ENCODE measurements at places on chromosomes 1 and 21.

DNA sequence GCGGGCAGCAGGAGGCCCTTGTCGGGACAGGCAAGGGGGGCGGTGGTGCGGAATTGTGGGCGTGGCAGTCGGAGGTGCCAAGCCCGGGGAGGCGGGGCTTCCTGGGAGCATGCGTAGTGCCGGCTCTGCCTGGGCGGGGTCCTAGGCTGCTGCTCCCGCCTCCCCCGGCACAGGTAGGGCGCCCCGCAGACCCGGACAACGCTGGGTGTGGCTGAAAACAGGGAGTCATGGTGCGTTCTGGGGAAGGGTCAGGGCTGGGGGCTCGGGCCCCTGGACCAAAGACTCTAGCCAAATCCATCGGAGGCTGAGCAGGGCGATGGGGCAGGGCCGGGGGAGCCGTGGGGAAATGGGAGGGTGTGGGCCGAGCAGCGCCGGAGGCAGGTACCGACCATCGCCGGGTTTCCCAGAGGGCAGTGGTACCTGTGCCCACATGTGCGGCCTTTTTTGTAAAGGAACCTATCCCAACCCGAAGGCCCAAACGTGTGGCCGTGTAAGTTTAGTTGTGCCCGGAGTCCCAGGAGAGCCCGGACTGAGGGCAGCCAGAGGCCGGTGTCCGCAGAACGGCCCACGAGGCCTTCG is 231.9 kb downstream of the SDCCAG8 start:
- no peak for DNase-seq

DNA sequence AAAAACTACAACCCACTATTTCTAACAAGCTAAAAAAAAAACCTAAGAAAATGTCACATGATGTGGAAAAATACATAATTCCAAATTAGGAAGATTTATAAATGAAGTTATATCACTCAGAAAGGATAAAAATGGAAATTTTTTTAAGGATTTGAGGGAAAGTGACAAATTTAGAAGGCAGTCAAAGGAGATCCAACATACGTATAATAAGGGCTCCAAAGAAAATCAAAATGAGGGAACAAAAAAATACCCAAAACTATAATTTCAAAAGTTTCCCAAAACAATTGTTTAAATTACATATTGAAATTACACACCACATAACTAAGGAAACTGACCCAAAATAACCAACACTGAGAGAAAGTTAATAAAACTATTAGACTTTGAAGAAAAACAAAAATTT is 381.1 kb upstream of the KAZN start:
- DNase-seq: no peak

GRCh38 chr1:239550178-239550577 is 163.8 kb downstream of the CHRM3 start:
- DNase-seq: no peak

- DNase-seq: no peak
Observed at GRCh38 chr1:201176940-201177339, 13.7 kb upstream of the IGFN1 start.

DNA sequence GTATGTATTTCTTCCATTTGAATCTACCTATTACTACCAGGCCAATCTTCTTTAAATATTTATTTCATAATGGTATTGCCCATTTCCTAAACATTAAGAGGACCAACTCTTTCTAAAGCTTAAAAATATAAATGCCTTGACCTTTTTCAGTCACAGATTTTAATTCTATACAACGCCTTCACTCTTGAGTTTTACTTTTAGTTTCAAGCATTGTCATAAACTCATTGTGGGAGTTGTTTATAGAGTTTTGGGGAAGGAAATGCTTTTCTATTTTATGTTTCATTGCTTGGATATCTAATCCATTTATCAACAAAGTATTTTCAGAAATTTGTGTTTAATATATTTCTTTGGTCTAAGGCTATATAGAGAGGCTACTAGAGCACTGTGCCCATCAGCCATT is 155.8 kb downstream of the DPYD start:
- no peak for DNase-seq

- DNase-seq: no peak
Observed at GRCh38 chr1:195958131-195958530, 650.1 kb downstream of the KCNT2 start.

- no peak for DNase-seq
Observed at GRCh38 chr21:19870682-19871081, 1127.5 kb upstream of the NCAM2 start.

- no peak for DNase-seq
Observed at GRCh38 chr21:38206646-38207045, 50.1 kb upstream of the KCNJ15 start.

DNA sequence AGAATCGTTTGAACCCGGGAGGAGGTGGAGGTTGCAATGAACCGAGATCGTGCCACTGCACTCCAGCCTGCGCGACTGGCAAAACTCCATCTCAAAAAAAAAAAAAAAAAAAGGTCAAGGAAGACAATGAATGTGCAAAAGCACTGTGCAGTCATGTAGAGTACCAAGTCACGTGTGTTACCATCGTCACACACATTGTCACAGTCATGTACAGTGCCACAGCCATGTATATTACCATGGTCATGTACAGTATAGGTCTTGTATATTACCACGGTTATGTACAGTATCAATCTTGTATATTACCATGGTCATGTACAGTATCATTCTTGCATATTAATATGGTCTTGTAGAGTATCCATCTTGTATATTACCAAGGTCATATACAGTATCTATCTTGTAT is 13.0 kb downstream of the DHRS3 start:
- DNase-seq: no peak

- no peak for DNase-seq
Observed at GRCh38 chr1:199685369-199685768, 342.1 kb upstream of the NR5A2 start.

- DNase-seq: peak; percentile 44
Observed at GRCh38 chr1:25711555-25712298, 88.3 kb upstream of the SELENON start.

DNA sequence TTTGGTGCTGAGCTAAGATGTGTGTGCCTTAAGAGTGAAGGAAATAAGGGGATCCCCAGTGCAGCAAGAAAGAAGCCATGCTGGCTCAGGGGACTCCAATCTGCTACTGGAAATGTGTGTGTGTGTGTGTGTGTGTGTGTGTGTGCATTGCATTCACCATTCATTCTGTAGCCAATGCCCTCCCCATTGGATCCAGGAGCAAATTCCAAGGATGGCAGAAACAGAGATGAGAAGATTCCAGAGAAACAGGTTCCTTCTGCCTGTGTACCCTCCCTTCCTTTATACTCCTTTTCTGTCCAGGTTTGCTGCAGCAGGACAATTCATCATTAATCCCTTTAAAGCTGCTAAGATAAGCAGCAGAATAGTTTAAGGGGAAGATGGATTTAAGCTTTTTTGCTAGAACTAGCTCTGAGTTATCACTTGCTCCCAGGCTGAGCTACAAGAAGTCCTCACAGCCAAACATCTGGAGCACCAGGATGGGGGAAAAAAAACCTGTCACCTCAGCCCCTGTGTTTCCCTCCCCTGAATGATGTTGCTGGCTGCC is 3.2 kb downstream of the SLC6A17 start:
- no peak for DNase-seq

DNA sequence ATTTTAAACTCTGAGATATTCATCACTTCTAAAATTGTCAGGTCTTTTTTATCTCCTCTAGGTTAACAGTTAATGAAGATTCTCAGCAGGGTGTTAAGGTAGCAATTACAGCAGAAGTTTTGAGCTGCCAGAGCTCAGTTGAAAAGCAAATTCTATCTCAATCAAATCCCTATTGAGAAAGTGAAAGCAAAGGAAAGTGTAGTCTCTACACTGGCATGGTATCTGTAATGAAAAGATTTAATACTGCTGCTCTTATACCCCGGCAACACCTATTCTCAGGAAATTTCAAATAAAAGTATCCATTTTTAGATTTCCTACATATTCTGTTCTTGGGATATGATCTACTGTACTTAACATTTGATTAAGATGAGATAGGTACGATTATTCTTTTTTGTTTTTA is 913.5 kb downstream of the MRPL39 start:
- DNase-seq: no peak

DNA sequence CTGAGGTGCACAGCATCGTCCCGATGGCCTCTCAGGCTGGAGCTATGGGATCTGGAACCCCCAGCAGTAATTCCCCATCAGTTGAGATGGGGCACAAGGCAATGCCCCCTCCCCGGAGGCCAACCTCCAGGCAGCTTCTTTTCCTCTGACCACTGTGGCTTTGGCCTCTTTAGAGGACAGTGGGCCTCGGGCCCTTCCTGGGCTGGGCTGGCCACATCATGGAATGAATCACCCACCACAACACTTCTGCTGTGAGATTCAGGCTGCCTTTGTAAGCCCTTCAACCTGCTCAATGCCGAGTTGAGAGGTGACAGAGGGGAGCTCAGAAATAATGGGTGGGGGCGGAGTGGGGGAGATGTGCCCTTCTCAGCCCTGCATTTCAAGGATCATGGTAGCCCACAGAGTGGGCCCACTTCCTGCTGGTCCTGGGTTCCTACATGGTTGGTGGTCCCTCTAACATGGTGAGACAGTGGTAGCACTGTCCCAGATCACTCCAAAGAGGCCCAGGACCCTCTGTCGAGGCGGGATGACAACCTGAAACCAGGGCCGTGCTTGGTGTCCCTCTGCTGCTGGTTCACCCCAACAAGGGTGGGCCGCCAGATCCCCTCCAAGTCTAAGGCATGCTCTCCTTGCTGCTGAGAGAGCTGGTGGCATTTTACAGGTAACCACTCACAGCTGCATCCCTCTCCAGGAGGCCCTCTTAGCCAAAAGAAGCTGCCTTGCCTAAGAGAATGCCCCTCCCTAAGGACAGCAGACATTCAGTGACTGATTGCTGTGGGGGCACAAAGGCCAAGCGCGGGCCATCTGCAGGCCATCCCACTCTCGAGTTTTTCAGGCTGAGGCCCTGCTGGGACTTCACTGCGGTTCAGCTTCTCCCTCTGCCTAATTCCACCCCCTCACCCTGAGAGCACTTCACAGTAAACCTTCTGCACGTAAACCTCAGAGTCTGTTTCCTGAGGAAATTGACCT is 29.7 kb upstream of the EVA1B start:
- no peak for DNase-seq

- DNase-seq: no peak
Observed at GRCh38 chr1:224707843-224708725, 92.0 kb downstream of the CNIH3 start.

- DNase-seq: no peak
Observed at GRCh38 chr1:115807723-115808122, 33.2 kb downstream of the NHLH2 start.

DNA sequence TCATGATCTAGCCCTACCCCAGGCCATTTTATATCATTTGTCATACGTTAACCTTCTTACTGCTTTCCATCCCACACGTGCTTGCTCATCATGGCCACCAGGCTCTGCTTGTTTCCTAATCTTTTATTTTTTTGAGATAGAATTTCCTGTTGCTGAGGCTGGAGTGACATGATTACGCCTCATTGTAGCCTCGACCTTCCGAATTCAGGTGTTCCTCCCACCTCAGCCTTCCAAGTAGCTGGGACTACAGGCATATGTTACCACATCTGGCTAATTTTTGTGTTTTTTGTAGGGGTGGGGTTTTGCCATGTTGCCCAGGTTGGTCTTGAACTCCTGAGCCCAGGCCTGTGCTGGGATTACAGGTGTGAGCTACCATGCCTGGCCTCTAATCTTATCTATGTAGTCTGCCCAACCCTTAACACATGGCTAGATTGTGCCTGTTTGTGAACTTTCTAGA is 3.3 kb downstream of the UAP1 start:
- no peak for DNase-seq

GRCh38 chr1:165954940-165955339 is 127.5 kb downstream of the UCK2 start:
- no peak for DNase-seq

DNA sequence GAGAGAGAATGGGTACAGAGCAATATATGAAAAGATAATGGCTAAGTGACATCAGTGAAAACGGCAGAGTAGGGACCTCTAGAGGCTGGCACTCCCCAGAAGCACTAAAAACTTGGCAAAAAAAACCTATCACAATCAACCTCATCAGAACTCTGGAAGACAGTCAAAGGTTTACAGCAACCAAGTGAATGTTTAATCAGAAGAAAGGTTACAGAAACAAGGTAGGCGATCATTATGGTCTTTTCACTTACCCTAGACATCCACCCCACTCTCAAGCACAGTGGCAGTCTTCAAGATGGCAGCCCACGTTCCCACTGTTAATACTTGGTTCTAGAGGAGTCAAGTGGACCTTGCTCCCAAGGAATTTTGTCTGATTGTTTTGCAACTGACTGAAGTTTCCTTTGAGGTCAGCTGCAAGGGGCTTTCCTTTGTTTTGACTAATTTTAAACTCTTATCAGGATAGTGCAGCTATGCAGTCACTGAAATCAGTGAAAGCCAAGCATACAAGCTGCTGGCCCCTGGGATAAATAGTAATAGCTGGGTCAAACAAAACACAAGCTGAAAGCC is 7.2 kb downstream of the KIFAP3 start:
- DNase-seq: no peak

GRCh38 chr1:12551584-12551983 is 66.4 kb downstream of the DHRS3 start:
- DNase-seq: no peak

- DNase-seq: no peak
Observed at GRCh38 chr1:119266386-119266785, 102.2 kb upstream of the HAO2 start.

DNA sequence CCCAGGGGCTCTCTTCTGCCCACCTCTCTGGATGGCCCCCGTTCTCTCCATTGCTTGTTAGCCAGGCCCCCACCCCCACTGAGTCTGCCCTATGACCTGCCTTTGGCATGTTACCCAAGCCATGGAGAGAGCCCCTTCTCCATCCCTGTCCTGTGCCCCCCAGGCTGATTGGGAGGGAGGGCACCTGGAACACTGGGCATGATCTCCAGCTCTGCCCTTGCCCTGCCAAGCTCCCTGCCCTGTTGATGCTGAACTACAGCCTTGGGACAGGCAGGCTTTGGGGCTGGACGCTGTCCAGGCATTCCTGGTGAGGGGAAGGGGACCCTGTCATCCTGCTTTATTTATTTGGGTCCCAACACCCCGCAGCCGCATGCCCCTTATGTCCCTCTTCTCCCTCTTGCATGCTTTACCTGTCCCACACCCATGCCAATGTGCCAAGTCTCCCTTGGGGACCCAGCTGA is 10.7 kb downstream of the TRIM46 start:
- DNase-seq: no peak

GRCh38 chr21:19507682-19508260 is 1104.2 kb upstream of the TMPRSS15 start:
- no peak for DNase-seq

- DNase-seq: no peak
Observed at GRCh38 chr21:46059195-46059594, 38.7 kb upstream of the COL6A2 start.

- DNase-seq: no peak
Observed at GRCh38 chr1:77100875-77101274, 118.4 kb downstream of the PIGK start.

All from activated CD4-positive, alpha-beta T cell treated with anti-CD3 and anti-CD28 coated beads, Interleukin-2, amount 50 U/mL, for 4 hours (primary cell).